ENCODE measurements at places on chromosomes 5 and 9.

DNA sequence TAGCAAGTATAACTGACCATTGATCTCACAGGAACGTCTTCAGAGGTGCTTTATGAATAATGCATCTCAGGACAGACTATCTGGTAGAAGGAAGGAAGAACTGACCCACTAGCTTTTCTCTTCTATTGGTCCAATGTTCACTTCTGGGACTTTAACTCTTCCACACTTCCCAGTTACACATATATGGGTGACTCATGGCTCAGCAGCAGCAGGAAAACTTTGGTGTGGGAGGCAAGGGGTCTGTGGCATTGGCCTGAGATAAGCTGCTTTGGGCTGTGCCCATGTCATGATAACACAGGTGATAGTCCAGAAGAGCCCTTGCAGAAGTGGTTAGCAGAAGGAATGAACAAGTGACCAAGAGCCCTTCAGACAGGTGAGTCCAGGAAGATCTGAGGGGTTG lies 148.8 kb downstream of the RAB3C start:
- no peak for DNase-seq

- DNase-seq = no peak
These were observed 615.0 kb upstream of the CHD1 start for GRCh38 chr5:99543841-99544240.

GRCh38 chr5:179143446-179143845 lies 83.3 kb downstream of the ZNF354C start:
- no peak for DNase-seq

DNA sequence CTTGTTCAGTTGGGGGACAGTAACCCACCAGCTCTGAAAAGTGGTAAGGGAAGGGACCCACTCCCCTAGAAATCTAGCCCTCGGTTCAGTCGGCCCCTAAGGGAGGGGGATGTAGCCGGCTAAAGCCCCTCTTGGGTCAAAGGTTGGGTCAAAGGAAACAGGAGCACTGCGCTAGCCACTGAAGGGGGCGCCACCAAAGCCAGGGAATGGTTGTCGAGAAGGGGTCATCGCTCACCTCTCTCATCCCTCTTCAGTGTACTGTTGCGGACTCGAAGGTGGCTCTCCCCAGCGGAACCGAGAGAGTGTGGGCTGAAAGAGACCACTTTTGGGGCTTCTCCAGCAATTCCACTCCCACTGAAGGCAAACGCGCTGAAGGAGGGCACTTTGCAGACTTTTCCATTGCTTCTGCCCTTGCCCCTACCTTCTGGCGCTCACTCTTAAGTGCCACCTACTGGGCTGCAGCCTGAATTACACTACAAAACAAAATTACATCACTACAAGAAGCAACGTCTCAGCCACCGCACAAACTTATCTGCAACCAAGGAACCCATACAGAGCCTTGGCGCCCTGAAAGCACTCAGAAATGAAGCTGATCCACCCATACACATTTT lies 396.9 kb downstream of the PDE4D start:
- DNase-seq = peak; percentile 2

- DNase-seq = no peak
These were observed 59.9 kb upstream of the DAB2 start for GRCh38 chr5:39484673-39485072.

GRCh38 chr5:137113939-137114338 lies 385.2 kb downstream of the SPOCK1 start:
- no peak for DNase-seq

- DNase-seq = no peak
These were observed 357.2 kb downstream of the ZSWIM6 start for GRCh38 chr5:61689153-61689846.

- DNase-seq = no peak
These were observed 220.0 kb downstream of the KDM4C start for GRCh38 chr9:6977761-6978160.

GRCh38 chr5:135551593-135552447 lies 16.1 kb upstream of the NEUROG1 start:
- peak; percentile 45 for DNase-seq

- DNase-seq = no peak
These were observed 26.9 kb downstream of the CRB2 start for GRCh38 chr9:123382653-123383511.

DNA sequence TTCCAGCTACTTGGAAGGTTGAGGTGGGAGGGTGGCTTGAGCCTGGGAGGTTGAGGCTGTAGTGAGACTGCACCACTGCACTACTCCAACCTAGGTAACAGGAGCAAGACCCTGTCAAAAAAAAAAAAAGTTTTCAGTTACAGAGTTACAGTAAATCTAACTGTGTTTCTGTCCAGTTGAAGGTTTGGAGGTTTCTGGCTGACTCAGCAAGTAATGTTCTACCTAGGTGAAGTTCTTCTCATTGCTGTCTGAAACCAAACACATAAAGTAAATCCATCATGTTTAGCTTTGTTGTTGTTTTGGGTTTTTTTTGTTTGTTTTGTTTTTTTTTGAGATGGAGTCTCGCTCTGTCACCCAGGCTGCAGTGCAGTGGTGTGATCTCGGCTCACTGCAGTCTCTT lies 7.9 kb upstream of the ANKHD1 start:
- DNase-seq = no peak

DNA sequence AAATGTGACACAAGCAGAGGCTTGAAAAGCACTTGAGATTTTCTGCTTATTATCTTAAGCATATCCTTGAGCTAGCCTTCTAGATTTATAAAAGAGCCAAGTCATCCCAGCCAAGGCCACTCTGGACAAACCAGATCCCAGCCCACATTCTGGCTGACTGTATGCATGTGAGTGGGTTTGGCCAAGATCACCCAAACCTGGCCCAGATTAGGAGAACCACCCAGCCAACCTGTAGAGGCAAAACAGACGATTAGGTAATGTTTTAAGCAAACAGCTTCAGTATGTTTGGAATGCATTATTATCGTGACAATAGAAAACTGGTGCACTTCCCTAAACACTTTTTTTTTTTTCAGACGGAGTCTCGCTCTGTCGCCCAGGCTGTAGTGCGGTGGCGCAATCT lies 151.9 kb downstream of the SPATA31D1 start:
- no peak for DNase-seq

GRCh38 chr5:14650052-14650451 lies 14.5 kb upstream of the OTULIN start:
- DNase-seq = no peak

DNA sequence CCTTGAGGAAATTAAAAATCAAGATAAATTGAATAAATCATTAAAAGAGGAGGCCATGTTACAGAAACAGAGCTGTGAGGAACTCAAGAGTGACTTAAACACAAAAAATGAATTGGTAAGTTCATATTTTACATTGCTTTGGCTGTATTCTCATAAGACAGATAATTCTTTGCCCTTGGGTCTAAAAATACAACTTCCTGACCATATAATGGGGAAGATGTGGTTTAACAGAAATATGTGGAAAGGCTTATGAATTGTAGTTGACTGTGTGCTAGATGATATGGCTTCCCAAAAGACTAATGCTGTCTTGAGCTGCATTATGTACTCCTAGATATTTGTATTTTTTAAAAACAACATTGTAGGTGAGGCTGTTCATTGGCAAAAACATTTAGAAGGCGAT lies 33.1 kb downstream of the CNTRL start:
- no peak for DNase-seq

DNA sequence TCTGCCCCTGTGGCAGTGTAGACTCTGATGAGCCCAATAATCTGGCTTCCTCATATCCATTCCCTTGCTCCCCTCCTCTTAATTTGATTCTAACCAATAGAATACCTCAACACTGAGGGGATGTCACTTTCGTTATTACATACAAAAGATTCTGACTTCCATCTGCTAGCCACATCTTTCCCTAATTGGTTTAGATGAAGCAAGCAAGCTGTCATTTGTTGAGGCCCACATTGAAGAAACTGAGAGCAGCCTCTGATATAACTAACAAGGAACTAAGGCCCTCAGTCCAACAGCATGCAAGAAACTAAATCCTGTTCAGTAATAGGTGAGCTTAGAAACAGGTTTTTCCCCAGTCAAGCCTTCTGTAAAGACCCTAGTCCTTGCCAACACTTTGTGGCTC lies 5.8 kb downstream of the ADAMTS6 start:
- no peak for DNase-seq

- DNase-seq = no peak
These were observed 10.1 kb upstream of the RNF183 start for GRCh38 chr9:113313261-113313660.

DNA sequence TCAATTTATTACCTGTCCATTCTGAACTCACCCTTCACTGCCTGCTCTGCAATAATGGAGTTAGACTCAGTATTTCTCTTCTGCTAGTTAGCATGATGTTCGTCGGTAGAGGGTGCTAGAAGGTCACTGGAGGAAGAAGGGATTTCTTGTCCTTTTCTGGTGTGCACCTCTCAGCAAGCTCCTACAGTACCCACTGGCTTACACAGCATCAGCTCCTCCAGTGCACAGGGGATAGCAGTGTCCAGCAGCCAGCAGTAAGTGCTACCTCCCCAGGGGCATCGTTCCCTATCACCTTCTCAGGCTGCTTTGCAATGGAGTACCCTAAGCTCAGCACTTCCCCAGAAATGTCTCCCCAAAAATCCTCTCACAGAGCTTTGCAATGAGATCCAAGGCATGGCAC lies 45.9 kb upstream of the APC start:
- DNase-seq = no peak

- DNase-seq = no peak
These were observed 219.0 kb upstream of the IRX1 start for GRCh38 chr5:3376611-3377010.

DNA sequence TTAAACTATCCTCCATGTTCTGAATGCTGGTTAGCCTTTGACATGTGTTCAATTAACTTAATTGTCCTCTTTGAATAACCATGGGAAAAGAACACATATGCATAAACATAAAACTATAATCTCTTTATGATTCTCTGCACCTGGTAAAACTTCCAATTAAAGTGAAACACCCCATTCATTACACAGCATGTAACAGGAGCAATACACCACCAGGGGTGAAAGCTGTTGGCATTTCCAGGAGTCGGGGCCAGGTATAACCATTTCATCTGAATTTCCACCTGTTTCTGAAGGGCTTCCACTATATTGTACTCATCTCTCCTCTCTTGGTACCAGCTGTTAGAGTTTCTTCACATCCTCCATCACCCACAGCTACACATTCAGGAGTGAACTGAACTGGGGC lies 303.8 kb downstream of the EDIL3 start:
- no peak for DNase-seq

GRCh38 chr9:77455312-77455927 lies 192.7 kb downstream of the GNA14 start:
- DNase-seq = no peak

DNA sequence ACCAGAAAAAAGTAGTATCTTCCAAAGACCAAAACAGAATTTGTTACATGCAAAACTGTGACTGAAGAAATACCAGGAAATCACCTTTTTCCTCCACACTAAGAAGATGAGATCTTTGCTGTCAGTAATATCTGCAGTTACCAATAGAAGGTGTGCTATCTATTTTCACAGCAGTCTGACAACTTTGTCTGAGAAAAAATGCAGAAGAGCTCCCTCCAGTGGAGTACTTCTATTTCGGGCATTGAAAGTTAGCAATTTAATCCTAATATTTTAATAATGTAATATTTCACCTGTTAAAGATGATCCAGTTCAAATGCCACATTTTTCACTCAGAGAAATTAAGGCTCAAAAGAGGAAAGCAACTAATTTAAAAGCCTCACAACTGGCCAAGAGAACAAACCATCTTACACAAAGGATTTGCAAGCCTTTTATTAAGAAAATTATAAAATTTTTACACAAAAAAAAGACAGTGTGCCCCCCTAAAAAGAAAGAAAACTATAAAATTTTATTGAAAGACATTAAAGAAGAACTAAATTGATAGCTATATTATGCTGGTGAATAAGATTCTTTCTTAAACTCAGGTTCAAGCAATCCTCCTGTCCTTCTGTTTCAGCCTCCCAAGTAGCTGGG lies 50.6 kb downstream of the DEPDC1B start:
- DNase-seq = no peak

- DNase-seq = no peak
These were observed 65.6 kb downstream of the C9orf85 start for GRCh38 chr9:71977003-71977402.

GRCh38 chr5:83321483-83322055 lies 150.0 kb upstream of the VCAN start:
- DNase-seq = no peak

- no peak for DNase-seq
These were observed 302.2 kb downstream of the EBF1 start for GRCh38 chr5:158797498-158797845.

- DNase-seq = no peak
These were observed 138.6 kb downstream of the PALM2AKAP2 start for GRCh38 chr9:109918339-109919163.

- no peak for DNase-seq
These were observed 33.1 kb downstream of the FANCC start for GRCh38 chr9:95284162-95285080.

GRCh38 chr9:133679466-133680061 lies 43.4 kb downstream of the DBH start:
- no peak for DNase-seq

DNA sequence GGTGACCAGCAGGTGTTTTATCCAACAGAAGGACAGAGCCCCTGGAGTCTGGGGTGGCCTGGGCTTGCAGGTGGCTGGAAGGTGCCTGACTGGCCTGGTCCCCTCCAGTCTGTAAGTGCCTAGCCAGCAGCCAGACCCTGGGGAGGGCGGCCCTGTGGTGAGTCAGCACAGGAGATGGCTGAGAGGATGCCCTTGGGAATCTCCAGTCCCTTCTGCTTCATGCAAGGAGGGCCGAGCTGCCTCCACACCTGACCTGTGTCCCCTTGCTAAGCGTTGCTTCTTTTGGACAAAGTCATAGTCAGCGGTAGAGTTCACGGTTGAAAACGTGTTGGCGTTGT lies 20.2 kb downstream of the OBP2B start:
- DNase-seq = no peak
